ENCODE measurements at places on chromosomes 6 and 20. TPM values are rescaled to one million over a fixed set of nuclear protein-coding genes. Genes with fewer than 3 reads are reported as not detected.

GRCh38 chr6:1558388-1558787, 51.3 kb upstream of the FOXC1 start:
- H3K36me3 ChIP-seq, result no peaks in the 10 kb centered on the region
- no peak overlapping the region for H3K4me3 ChIP-seq
- H3K27me3 ChIP-seq, result no peaks in the 10 kb centered on the region
- peak; percentile 45 for DNase-seq

DNA sequence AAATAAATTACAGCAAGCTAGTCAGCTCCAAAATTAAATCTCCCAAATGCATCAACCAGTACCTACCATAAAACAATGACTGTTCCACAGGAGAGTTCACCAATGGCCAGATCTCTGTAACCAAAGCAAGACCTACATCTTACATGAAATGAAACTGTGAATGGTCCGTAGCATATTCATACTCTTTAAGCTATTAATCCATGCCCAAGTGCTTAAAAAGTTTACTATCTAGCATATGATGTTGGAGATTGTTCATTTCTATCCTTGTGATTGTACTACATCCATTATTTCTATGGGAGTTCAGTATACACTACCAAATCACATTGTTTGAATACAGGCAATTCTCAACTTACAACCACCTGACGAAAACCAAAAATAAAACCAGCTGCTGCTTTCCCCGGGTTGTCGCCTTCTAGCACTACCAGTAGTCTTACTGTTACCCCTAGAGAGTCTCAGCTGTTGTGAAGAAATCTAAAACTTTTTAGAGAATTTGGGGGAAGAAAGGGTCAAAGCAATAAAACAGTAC, 38.0 kb downstream of the HIVEP2 start:
- peaks cover 7% of the 10 kb centered on the region for H3K4me1 ChIP-seq
- no peaks in the 10 kb centered on the region for H3K27me3 ChIP-seq
- DNase-seq, result no peak
- no peak overlapping the region for H3K27ac ChIP-seq
- H3K4me3 ChIP-seq, result no peak overlapping the region

DNA sequence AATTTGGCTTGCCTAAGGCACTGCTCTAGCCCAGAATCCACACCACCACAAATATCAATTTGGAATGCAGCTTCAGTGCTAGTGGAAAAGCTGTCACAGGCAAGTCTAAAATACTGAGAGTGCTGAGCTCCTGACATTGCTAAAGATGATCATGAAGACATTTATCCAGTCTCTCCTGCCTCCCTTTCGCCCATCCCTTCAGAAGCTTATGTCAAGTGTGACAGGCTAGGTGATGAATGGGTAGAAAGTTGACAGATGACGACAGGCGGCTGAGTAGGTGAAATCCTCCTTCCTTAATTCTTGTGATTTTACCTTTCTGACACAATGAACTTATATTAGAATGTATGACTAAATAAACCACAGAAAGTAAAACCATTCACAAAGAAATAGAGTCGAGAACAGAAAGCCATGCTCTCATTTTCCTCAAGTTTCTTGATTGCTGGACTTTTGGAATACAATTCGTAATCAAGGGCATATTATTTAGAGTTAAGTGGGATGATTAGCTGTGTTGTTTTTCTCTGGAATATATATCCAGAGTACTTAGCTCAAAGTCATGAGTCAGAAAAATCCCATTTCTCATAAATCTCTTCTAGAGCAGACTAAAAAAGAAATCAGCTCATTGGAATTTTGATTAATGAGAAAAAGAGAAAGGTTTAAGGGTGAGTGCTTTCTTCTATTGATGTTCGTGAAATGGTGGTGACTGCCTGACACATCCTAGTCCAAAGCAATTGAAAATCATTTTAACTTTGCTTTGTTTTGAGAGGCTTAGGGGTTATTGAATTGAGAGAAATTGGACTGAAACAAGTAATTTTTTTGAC, 1228.2 kb upstream of the CITED2 start:
- no peak overlapping the region for H3K4me3 ChIP-seq
- H3K4me1 ChIP-seq, result no peaks in the 10 kb centered on the region
- no peak for DNase-seq
- H3K27me3 ChIP-seq, result no peaks in the 10 kb centered on the region
- no peaks in the 10 kb centered on the region for H3K36me3 ChIP-seq

DNA sequence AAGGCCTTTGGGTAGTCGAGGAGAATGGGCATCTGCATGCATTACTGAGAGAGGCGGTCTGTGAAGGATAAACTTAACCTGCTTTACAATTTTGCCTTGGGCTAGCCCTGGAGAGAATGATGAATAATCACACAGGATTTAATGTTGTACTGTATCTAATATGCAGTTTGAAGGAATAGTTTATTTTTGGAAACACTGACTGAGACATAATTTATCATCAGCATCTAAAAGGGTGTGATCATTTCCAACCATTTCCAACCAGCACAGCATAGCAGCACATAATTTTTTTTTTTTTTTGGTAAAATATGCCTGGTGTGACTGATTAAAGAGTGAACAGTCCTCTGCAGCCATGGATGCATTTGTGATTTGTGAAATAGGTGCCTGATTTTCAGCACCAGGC, 519.5 kb downstream of the PHF3 start:
- no peaks in the 10 kb centered on the region for H3K4me1 ChIP-seq
- H3K4me3 ChIP-seq, result no peak overlapping the region
- no peak for DNase-seq
- H3K36me3 ChIP-seq, result no peaks in the 10 kb centered on the region

DNA sequence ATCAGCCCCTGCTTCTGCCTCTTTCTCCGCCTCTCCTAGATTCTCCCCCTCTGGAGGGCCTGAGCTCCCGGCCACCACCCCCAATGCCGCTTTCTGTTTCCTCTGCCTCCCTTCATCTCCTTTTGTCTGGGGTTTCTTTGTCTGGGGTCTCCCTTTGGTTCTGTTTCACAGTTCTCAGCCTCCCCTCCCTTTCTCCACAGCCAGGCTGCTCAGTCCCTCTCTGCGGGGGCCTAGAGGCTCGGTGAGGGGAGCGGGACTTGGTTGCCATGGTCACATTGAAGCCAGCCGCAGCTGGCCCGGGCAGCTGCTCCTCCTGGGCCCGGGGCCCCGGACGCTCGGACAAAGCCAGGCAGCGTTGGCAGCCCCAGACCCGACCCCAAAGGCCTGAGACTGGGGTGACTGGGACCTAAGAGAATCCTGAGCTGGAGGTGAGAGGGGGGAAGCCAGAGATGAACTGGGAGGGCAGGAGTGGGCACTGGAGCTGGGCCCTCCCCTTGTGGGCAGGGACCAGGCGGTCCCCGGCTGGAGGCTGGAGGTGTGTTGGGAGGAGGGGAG, 3.5 kb upstream of the DDR1 start:
- no peaks in the 10 kb centered on the region for H3K36me3 ChIP-seq
- no peak for DNase-seq
- no peaks in the 10 kb centered on the region for H3K27me3 ChIP-seq

Gene COL12A1
- total RNA-seq, result 314 TPM

Gene CCR6
- total RNA-seq, result not detected

Gene ESR1
- total RNA-seq, result 1.7 TPM

Gene LY6G5C
- total RNA-seq, result 2.0 TPM

Gene SMLR1
- total RNA-seq, result not detected

Gene RBM24
- total RNA-seq, result 25.5 TPM
